ENCODE measurements at places on chromosomes 1 and 21. TPM values are rescaled to one million over a fixed set of nuclear protein-coding genes. Genes with fewer than 3 reads are reported as not detected.

- ATAC-seq = no peak
Observed at GRCh38 chr1:17603091-17603841, 63.8 kb downstream of the ARHGEF10L start.

DNA sequence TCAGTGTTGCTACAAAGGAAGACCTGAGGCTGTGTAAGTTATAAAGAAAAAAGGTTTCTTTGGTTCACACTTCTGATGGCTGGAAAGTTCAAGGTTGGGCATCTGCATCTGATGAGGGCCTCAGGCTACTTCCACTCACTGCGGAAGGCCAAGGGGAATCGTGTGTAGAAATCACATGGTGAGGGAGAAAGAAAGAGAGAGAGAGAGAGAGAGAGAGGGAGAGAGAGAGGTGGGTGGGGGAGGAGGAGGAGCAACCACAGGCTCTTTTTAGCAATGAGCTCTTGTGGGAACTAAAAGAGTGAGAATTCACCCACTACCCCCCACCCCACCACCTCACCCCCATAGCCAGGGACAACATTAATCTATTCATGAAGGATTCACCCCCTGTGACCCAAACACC lies 59.9 kb downstream of the CLSTN1 start:
- no peak for ATAC-seq

- no peak for ATAC-seq
Observed at GRCh38 chr1:44810101-44810761, 1.9 kb downstream of the BTBD19 start.

DNA sequence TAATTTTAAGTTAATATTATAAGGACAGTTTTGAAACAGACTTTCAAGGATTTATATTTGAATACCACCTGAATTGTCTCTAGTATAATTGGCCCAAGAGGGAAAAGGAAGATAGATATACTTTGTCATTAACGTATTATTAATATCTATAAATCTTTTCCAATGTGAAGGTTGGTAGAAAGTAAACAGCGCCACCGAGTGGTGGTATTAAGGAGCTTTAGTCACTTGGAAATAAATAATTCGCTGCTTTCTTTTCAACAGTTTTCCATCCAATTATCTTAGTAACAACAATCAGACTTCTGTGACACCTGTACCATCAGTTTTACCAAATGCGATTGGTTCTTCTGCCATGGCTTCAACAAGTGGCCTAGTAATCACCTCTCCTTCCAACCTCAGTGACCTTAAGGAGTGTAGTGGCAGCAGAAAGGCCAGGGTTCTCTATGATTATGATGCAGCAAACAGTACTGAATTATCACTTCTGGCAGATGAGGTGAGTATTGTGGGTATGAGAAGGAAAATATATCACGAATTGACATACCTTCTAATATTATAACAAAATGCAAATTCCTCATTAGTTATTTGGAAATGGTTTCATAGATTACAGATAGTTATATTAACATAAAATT lies 37.7 kb downstream of the SH3GLB1 start:
- ATAC-seq = no peak

DNA sequence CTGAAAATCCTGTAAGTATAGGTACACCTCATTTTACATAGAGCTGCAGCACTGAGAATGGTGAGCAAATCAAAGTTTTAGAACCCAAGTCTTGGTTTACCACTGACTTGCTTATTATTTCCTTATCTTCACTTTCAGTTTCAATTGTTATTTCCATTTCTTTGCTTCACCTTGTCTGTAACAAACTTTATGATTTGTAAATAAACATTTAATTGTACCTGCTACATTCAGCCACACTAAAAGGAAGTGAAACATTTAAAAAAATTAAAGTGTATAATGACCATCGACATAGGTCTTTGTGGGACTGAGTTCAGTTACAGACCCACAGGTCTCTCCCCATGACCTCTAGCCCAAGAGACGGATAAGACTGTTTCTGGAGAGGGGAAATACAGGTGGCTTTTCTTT lies 34.4 kb downstream of the LGR6 start:
- no peak for ATAC-seq

- ATAC-seq = no peak
Observed at GRCh38 chr1:28354121-28354520, 15.4 kb upstream of the PHACTR4 start.

GRCh38 chr1:78126506-78126905 lies 80.7 kb downstream of the GIPC2 start:
- no peak for ATAC-seq

DNA sequence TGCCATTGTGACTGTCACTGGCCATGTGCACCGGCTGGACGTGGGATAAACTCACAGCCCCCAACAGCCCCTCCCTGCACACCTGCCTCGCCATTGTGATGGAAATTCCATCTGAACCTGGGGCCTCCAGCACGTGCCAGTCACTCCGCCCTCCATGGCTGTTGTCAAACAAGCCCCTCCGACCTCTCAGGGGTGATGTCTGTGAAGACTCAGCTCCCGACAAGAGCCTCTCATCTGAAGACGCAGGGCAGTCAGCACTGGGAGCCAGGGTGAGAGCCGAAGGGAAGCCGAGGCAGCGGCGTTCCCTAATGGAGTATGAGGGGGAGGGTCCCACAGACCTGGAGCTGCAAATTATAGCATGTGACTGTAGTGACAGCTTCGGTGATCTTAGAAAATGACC lies 1.4 kb upstream of the KRTAP10-2 start:
- no peak for ATAC-seq

- no peak for ATAC-seq
Observed at GRCh38 chr1:217528271-217528670, 102.6 kb downstream of the GPATCH2 start.

DNA sequence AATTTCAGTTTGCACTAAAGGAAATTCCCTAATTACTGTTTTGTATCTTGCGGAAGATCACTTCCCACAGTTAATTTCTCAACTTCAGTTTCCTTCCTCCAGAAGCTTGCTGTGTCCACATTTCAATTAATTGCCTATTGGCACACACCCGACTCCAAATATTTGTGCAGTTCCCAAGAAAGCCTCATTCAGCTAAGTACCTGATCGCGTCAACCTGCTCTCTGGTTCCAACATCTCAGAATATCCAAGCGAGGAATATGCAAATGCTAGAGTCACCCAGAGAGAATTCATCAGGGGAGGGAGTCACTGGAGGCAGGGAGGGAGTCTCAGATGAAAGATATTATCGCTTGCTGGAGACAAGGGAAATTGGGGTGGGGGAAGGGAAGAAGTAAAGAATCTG lies 351.3 kb downstream of the RRAGC start:
- no peak for ATAC-seq

- no peak for ATAC-seq
Observed at GRCh38 chr1:1245817-1246576, 525 bp downstream of the C1QTNF12 start.

GRCh38 chr1:221347706-221348105 lies 394.2 kb downstream of the DUSP10 start:
- no peak for ATAC-seq

GRCh38 chr1:211613108-211613947 lies 34.4 kb upstream of the SLC30A1 start:
- peak; percentile 95 for ATAC-seq

- ATAC-seq = no peak
Observed at GRCh38 chr21:37041706-37042271, 31.1 kb downstream of the PIGP start.

DNA sequence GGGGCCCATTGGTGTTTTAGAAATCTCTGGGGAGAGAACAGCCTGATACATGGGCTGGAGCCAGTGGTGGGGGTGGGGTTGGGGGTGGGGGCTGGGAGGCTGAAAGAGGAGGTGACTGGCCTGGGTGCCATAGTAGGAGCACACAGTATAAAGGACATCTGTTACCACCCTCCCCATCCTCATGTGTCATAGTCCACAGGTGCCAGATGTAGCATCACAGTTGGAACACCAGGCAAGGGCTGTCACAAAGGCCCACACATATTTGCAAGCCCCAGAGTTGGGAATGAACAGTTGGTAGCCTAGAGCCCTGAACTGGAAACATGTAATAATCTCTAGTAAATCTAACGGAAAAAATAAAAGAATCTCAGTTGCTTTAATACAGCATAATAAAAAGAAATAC lies 55.1 kb upstream of the CR2 start:
- no peak for ATAC-seq

DNA sequence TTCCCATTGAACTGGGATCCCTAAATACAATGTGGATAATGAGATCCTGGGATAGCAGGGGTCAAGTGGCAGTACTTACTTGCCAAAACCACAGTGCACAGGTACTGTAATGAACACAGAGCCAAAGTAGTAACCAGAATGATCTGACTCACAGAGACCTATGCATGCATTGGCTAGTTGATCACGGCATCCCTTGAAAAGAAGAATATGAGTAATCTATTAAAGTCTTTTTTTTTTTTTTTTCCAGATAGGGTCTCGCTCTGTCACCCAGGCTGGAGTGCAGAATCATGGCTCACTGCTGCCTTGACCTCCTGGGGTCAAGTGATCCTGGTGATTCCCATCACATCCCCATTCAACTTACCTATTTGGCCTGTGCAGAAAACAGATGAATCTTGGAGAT lies 29.4 kb upstream of the EIF4G3 start:
- ATAC-seq = no peak

DNA sequence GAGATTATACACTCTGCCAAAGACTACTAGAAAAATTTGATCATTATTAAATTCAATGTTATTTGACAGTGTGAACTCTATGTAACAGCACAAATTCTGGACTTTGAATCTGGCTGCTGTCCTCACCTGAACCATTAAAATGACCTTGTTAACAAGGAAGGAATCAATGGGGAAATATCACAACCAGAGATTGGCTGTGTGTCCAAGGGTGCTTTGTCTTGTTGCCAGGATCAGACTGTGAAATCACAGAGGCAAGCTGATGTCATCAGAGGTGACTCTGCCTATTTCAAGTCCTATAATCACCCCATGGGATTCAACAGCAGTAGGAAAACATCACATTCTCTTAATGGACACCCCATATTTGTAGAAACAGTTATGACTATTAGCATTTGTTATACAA lies 46.8 kb downstream of the ADAMTS5 start:
- peak; percentile 41 for ATAC-seq

- no peak for ATAC-seq
Observed at GRCh38 chr1:53420341-53420740, 38.9 kb upstream of the DMRTB1 start.

DNA sequence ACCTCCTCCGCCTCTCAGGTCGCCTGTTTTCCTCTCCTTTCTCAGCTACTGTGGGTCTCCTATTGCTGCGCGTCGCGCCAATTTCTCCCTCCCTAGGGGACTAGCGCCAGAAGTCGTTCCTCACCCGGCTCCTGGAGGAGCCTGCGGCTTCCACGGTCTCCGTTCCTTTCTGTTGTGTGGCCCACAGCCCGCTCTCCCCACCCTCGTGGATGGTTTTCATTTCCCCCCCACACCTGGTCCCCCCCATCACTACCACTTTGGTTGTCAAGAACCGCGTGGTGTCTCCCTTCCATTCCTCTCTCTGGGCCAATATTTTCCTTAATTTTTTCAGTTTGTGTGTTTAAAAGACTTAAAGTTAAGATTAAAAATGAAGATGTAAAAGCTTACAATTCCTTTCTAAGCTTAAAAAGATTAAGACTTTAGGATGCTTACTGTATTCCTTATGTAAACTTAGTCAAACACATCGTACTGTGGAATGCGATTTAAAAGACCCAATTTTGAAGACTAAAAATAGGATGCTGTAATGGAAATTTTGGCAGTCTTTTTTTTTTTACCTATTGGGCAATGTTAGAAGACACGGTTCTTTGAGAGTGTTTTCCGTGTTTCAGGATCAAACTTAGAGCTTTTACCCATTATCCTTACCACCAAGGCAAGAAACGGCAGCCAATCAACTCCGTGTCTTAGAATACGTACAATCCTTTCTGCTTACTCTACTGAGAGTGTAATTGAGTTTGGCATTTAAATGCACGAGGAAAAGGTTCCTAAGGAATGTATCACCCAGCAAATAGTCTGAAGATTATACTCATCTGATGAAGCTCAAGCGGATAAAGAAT lies 773 bp downstream of the CNST start:
- peak; percentile 40 for ATAC-seq

The NUCKS1 gene
- total RNA-seq = 137 TPM

The TP73 gene
- total RNA-seq = 0.19 TPM

The BARHL2 gene
- not detected for total RNA-seq

The TCHH gene
- 0.16 TPM for total RNA-seq

The KCNT2 gene
- 12.0 TPM for total RNA-seq

The ACTL8 gene
- not detected for total RNA-seq

The RNF223 gene
- not detected for total RNA-seq

The KRTAP13-3 gene
- not detected for total RNA-seq

The TTC22 gene
- total RNA-seq = 0.93 TPM

The CLCA1 gene
- not detected for total RNA-seq

The SPTA1 gene
- total RNA-seq = 0.05 TPM

The PPM1J gene
- total RNA-seq = 0.81 TPM

The OLIG2 gene
- not detected for total RNA-seq

Data from gastroesophageal sphincter (tissue), 4 donors.